ENCODE measurements at places on chromosomes 16 and 17.

GRCh38 chr17:78038748-78039288 is 80.3 kb downstream of the TNRC6C start:
- ATAC-seq = no peak

DNA sequence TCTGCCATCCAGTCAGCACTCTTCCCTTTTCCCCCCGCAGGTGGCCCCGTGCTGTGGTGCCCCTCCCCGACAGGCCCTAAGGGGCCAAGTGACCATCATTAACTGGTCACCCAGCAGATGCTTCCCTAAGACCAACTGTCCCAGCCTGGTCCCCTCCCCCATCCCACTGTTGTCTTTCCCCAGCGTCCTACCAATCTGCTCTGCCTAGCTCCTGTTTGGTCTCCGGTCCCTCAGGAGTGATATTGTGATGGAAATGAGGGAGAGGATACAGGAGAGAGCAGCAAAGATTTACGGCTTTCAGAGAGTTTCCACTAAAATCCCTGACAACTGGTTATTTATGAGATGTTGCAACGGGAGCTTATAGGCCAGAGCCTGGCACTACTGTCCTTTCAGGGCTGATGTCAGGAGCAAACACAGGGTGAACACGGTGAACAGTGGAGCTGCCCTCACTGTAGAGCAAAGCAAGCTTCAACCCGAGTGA is 1.4 kb upstream of the TTLL6 start:
- ATAC-seq = no peak

GRCh38 chr17:38706505-38707216 is 1.6 kb downstream of the MLLT6 start:
- ATAC-seq = no peak

DNA sequence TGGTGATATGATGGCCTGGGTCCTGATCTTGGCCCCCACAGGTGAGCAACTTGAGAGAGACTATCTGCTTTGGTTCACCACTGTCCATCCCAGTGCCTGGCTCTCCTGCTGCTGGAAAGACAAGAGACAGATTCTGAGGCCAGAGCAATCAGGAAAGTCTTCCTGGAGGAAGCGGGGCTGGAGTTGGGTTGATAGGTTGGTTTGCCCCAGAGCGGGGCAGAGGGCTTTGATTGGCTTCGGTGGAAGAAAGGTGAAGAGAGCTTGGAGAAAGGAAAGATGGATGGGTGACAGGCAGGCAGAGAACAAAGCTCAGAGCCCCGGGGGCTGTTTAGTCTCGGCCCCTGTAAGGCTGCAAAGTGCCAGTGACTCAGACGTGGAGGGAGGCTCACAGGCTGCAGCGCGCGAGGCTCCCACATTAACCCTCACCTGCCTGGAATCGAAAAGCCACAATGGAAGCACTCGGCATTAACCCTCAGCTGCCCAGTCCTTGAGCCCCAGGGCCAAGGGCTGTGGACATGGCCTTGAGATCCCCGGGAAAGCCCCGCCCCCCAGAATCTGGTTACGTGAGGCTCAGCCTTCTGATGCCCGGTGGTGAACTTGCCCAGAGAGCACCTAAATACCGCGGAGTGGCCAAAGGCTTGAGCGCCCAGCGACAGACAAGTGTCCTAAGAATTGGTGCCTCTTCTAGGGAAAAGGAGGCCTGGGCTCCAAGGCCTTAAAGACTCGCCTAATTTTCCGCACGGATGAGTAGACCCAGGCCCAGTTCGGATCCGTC is 996 bp upstream of the CPNE2 start:
- ATAC-seq = peak; percentile 9

DNA sequence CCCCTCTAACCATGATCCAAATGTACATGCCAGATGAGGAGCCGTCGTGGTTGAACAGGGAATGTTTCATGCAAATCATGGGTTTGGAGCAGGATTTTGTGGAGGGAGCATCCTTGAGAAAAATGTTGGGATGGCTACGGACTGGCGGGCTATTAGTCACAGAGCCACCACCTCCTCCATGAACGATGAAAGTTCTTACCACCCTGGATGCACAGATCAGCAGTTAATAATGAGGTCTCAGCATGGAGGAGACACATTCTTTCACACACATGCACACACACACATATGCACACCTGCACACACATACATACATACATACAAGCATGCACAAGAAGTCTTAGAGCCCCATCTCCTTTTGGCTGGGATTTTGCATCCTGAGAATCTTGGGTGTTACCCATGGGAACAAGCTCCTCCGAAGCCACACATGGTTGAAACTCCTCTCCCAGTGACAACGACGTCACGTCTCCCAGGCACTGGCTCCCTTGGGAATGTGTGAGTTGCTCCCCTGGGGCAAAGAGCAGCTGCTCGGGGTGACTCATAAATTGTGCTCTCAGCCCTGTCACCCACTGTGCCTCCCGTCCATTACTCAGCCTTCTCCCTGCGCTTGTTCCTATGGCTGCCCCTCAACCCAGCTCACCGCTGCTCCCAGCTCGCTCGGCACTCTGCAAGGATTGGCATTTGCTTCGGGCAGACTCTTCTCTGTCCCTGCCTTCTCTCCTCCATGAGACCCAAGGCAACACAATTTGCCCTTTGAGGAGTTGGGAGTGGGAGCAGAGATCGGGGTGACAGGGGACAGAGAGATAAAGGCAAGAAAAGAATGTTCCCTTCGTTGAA is 344.6 kb downstream of the SOX9 start:
- ATAC-seq = no peak

DNA sequence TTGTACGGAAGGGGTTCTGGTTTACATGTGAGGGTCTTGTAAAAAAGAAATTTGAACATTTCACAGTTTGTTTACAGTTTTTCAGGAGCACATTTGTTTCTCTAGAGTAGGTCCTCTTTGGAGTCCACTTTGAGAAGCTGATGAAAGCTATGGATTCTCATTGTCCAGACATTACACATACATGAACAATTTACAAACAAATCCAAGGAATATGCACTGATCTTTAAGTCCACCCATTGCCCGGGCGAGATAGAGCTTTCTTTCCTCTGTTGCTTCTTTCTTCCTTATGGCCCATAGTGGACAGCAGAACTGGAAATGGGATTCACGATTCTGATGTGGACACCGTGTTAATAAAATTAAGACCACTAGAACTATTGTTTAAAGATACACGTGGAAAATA is 1.9 kb downstream of the DCAF7 start:
- ATAC-seq = no peak

DNA sequence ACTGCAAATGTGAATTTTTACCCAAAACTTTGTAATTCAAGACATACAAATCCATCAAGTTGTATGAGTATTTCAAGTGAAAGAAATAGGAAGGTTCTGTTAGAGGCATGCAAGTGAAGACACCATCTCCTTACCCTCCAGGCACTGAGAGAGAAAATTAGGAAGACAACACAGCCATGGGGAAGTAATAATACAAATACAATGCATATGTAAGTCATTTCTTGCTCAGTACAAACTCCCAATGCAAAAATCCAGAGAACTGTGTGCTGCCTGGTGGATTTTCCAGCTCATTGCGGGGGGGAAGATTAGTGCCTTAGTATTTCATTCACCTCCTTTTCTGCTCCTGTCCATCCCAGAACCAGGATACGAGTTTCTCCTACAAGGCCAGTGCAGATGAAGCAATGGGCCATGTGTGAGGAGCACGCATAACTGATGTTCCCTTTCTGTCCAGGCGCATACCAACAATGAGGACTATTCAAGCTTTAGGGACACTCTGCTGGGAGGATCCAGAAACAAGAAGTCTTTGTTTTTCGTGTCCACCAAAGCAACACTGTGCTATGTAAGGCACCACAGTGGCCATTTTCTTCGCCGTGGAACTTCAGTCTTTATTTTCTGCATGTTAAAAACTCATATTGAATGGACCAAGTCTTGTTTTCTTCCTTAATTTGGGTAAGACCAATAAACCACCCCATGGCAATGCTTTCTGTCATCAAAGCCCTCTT is 143.7 kb upstream of the RCVRN start:
- peak; percentile 55 for ATAC-seq

DNA sequence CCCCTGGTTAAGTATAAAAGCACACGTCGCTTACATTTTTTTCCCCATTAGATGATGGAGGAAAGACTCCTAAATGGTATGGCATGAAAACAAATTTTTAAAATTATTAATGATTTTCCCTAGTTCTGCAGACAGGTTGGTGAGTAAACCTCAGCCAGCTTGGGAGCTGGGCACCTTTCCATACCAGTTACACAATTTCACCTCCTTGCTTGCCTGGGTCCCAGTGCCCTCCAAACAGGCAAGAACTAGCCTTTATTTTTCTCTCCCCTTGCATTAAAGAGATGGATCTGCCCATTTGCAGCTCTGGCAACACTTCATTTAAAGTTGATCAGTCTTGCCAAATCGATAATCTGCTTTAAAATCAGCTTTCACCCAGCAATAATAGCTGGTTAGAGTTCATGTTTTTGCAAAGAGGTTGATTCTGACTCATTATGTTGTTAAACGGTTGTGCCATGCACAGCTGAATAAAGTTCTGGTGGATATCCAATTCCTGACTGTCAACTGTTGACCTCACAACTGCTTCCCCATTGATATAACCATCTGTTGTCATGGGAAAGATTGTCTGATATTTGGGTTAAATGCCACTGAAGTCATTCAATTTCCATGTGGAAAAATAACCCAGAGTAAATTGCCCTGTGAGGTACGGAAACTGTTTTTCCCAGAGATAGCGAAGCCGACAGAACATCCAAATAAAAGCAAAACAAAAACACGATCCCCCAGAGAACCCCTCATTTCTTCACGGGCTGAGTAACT is 1.3 kb downstream of the C17orf58 start:
- no peak for ATAC-seq

DNA sequence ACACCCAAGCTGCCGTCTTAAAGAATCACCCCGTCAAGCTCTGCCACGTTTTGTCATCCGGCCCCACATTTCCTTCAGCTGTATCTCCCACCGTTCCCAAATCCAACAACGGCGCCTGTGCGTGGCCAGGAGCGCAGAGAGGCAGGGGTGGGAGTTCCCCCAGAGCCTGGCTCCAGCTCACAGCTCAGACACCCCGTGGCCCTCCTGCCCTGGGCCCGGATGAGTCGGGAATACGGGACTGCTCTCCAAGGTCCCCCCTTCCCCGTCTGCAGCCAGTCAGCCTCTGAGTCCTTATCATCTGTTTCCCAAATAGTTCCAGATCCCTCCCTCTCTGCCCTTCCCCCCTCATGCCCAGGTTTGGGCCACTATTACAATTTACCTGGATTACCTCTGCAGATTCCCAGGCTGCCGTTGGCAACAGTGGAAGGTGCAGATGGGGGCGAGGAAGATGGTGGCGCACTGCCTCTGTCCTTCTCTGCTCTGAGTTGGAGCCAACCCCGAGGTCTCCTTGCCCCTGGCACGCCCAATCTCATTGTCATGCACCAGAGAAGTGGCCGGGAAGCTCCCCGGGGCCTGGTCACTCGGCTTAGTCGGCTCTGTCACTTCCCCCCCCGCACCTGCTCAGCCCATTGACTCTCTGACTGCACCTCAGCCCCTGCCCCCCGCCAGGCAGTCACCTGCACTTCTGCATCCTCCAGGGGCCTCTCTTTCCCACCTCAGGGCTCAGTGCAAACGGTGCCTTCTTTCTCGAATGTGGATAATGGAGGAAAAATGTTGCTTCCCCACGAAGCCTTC is 18.3 kb upstream of the RPTOR start:
- ATAC-seq = no peak

DNA sequence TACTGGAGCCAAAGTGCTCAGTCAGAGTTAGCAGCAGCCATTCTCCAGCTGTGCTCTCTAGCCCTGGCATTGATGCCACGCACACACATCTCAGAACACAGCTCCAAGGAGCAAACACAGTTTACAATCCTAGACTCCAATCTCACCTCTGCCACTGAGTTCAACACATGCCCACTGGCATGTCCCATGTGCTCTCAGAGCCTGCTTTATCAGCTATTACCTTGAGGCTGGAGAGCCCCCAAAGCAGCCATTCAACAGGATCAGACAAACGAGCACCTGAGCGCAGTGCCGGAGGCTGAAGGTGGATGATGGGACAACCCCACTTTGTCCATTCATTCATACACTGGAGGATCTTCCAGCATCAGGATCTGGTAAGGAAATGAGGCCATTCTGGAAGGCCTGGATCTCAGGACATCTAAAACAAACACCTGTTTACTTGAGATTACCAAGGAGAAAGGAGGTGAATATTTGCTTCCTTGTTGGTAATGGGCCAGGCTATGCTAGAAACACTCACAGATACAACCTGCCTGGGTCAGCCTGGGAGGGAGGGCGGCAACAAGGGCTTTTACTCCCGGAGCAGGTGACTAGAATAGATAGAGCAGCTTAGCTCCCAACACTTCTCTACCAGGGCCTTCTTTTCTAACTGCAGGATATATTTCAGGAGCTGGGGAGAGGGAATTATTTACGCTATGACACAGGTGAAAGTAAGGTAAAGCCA is 25.4 kb downstream of the RANBP10 start:
- ATAC-seq = no peak

GRCh38 chr16:65657071-65657494 is 535.2 kb upstream of the CDH11 start:
- ATAC-seq = no peak

DNA sequence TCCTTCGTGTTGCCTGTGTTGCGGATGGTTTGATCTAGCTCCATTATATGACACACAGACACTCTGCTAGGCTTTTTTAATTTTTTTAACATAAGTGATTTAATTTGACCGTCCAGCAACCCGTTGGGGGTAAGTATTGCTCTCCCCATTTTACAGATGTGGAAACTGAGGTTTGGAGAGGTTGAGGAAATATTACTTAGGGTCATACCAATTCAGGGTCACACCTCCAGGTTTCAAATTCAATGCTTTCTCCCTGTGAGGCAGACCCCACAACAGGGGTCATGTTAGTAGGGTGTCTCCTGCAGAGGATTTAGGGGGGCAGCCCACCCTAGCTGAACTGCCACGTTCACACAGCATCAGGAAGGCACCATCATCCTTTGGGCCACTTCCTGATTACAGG is 179.4 kb downstream of the COPRS start:
- ATAC-seq = no peak

- peak; percentile 74 for ATAC-seq
Observed at GRCh38 chr16:72172105-72173034, at the start of gene PMFBP1. TSS of gene PMFBP1 (minus strand) at chr16:72172155. CDS start at chr16:72171208, 947 bp downstream.

DNA sequence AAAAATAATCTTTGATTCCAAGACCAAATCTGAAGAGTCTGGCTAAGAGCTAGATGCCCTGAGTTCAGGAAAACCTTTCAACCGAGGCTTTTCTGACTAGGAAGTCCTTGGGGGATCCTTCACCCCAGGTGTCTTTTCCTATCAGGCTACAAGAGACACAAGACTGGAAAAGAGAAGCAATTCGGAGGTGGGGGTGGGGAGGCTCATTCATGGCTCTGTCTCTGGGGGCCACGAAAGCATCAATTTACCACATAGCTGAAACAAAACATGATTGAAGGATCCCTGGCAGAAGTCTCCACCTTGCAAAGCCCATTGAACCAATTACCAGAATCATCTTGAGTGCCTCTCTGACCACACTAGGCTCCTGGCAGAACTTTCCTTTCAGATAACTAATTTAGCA is 239.8 kb upstream of the SALL1 start:
- ATAC-seq = no peak
